ENCODE measurements at places on chromosomes 5 and 9.

DNA sequence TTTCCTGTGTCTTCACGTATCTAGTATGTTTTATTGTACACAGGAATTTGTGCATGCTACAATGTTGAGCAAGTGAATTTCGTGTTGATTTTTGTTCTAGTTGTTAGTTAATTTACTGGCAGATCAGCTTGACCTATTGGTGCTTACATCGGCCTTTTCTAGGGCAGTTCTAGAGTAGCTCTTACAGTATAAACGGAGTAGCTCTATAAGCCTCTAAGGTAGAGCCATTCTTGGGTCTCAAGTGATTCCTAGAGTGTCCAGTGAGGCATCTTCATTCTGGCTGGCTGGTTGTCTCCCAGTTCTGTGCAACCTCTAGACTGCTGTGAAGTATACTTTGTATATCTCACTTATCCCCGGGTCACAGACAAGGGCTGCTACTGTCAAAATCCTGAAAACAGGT, 364.6 kb downstream of the CDH10 start:
- no peak for DNase-seq

- DNase-seq = no peak
These were observed 372.8 kb downstream of the KIAA0825 start for GRCh38 chr5:94245608-94246007.

- DNase-seq = no peak
These were observed 134.7 kb downstream of the CDH6 start for GRCh38 chr5:31328040-31328733.

DNA sequence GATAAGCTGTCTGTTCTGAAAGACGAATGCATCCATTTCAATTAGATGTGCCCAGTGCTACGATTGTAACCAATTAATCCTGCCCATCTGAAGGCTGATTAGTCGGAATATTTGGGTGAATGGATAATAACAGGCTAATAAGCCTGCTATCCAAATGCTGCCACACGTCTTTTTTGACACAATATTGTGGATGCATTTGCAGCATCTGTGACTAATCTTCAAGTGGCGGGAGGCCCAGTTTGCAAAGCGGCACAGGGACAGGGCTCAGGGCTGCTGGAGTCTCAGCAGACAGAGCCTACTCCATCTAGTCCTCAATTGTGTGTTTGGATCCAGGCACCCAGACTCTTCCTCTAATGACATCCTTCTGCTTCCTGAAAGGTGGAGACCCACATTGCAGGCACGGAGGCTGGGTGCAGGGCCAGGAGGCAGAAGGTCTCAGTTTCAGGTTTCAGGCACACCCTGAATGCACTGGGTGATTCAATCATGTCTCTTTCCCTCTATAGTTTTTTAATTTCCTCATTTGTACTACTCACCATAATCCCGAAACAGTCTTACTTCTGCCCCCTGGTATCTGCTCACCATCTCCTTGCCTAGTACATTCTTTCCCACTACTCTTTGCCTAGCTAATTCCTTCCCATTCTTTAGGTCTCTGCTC, 169.6 kb downstream of the ASTN2 start:
- DNase-seq = no peak

- no peak for DNase-seq
These were observed 162.6 kb downstream of the TAF11L14 start for GRCh38 chr5:17796757-17797396.

GRCh38 chr9:120593955-120594277, 13.9 kb upstream of the CDK5RAP2 start:
- DNase-seq = no peak

DNA sequence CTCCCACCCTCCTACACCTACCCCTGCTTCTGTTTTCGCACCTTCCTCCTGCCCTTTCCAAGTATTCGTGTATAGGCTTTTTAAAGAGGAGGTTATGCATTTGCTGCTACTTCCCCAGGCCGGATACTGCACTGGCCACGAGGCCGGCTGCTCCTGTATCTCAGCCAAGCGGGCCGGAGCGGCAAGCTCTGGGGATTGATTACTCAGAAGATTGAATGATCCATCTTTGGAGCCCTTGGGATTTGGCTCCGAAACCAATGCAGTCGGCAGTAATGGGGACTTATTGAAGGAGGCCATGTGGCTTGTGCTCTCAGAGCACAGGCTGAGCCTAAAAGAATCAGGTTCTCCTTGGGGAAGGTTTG, 405.3 kb downstream of the TLE4 start:
- DNase-seq = no peak

GRCh38 chr5:121737120-121737519, 114.6 kb upstream of the FTMT start:
- DNase-seq = no peak

GRCh38 chr9:133632806-133633680, 3.1 kb upstream of the DBH start:
- no peak for DNase-seq

All from HFFc6 (cell line).